RCC 7860 (cell line): ENCODE measurements at places on chromosomes 7 and 10.
A peak's percentile ranks its signal among the peaks of the same experiment; 100 is the strongest.

DNA sequence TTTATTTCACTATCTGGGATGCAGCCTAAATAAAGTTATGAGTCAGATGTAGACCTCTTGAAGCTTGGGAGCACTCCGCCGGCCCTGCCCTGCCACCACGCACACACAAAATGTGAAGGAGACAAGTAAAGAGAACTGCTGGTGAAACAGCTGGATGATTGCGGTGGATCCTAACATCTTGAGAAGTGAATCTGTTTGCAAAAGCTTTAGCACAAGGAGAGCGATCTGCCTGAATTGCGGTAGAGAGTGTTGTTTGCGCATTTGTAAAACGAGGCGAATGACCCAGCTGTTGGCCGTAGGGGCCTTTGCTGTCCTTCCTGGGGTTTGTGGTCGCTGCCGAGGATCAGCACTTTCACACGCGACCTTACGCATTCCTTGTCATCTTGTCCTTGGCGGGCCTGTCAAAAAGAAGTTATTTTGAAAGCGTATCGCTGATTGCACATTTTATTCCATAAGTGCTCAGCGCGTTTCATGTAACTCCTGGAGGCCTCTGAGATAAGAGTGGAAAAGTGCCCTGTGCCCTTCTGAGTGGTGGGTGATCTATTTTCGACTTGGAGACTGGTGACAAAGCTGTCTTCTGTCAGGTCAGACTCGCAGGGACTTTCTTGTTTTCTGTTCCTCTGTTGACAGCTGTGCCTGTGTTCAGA lies 40.8 kb downstream of the RBM20 start:
- DNase-seq = no peak

GRCh38 chr7:155741082-155741481 lies 71.2 kb downstream of the SHH start:
- DNase-seq = no peak

GRCh38 chr7:69208848-69209247 lies 389.4 kb upstream of the AUTS2 start:
- DNase-seq = no peak

DNA sequence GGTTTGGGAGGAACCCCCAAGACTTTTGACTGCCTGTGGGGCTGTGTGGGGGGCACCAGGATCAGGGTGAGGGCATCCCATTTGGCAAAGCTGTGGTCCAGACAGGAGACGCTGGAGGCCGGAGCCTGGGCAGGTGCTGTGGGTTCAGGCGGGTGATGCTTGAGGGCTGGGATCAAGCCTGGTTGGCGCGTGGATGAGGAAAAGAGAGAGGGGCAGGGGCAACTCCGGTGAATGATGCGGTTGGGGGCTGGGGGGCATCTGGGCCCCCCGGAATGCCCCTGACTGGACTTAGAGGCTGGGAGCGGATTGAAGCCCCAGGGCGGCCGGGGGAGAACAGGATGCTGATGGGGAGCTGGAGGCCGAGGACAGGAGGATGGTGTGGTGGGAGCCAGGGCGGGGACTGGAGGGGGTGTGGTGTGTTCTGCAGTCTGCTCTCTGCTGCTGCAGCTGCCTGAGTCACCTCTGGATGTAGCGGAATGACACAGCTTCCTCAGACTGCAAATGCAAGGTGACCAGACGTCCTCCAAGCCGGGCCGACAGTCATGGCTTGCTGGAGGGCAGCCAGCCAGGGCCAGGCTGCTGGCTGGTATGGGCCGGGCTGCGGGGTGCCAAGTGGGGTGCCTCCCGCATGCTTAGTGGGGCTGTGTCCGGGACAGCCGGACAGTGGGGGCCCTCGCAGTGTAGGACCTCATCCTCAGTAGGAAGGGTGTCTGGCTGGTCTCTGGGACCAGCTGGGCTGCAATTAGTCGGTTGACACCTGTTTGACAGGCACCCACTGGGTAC lies 3.2 kb downstream of the MAFK start:
- DNase-seq = peak; percentile 93

GRCh38 chr10:26612151-26612915 lies 85.2 kb upstream of the PDSS1 start:
- no peak for DNase-seq
